ENCODE measurements at places on chromosomes 1 and 21.
A peak's percentile ranks its signal among the peaks of the same experiment; 100 is the strongest.

GRCh38 chr1:195981448-195982139 is 626.6 kb downstream of the KCNT2 start:
- no peak for DNase-seq

GRCh38 chr21:37208056-37208721 is 58.9 kb downstream of the VPS26C start:
- no peak for DNase-seq

- no peak for DNase-seq
These were observed 97.9 kb upstream of the EXO1 start for GRCh38 chr1:241749945-241750695.

GRCh38 chr1:117759535-117759934 is 153.7 kb downstream of the TENT5C start:
- no peak for DNase-seq

GRCh38 chr1:22143065-22144033 is at the start of gene WNT4:
Gene WNT4, minus strand, starts transcription at chr1:22143097. Its CDS starts 175 bp downstream, at chr1:22142922.
- peak; percentile 22 for DNase-seq

DNA sequence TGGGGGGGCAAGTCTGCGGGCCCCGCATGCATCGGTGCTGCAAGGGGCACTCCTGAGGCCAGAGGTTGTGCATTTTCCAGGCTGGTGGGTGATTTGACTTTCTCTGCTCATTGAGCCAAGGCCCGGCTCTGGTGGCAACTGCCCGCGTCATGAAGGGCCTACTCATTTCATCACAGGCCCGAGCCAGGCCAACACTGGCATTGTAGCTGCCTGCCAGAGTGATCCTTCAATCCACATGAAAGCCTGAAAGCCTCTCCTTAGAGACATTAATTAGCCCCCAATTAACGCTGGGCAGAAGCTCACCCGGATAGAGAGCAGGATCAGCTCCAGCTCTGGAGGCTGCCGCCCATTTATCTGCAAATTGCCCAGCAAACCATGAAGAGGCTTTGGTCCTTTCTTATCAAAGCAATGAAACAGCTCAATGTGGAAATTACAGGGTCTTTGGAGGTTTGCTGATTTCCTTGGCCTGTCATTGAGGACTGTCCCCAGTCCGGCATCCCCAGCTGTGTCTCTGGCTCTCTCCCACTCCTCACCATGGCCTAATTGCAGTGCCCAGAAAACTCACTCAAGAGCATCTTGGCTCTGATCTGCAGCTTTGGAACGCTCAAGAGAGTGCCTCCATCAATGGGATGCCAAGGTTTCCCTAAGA is 50.4 kb upstream of the STUM start:
- DNase-seq, result no peak
